ENCODE measurements at places on chromosomes 7 and 10. TPM values are rescaled to one million over a fixed set of nuclear protein-coding genes. Genes with fewer than 3 reads are reported as not detected.

The TYW1B gene
- total RNA-seq = 0.80 TPM

The PPP1R3C gene
- total RNA-seq = 2.1 TPM

The GBX1 gene
- total RNA-seq = not detected

The MLXIPL gene
- total RNA-seq = not detected

The SLC39A12 gene
- not detected for total RNA-seq

The RAMP3 gene
- not detected for total RNA-seq

The NKX2-3 gene
- not detected for total RNA-seq

The ASZ1 gene
- total RNA-seq = not detected

The CFAP70 gene
- 0.14 TPM for total RNA-seq

Measured in epithelial cell of proximal tubule (primary cell).